NCI-H1105 treated with DMSO at 0.1 percent for 48 hours (cell line): ENCODE measurements at places on chromosomes 5 and 9.

DNA sequence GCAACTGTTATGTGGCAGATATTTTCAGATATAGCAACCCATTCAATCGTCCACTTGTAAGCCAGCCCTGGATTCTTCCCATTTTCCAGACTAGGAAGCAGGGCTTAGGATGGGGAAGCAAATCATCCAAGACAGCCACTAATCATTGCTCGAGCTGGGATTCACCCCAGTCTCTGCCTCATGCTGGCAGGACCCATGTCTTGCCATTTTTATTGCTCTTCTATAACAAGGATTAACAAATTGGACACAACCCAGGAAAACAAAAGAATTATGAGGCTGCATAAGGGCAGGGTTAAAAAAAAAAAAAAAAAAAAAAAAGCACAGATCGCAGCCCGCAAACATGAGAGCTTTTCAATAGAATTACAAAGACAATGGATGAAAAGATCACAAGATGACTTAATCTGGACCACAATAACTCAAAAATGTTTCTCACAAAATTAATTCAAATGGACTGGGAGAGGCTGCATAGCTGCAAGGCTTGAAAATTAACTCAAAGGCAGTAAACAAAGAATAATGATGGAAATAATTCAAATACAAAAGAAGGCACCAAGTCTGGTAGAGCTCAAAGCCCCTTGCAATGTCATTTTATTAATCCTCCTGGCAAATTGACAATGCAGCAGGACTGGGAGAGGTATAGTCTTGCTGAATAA, 40.7 kb downstream of the ASTN2 start:
- peak; percentile 10 for DNase-seq

- DNase-seq, result no peak
Measured at GRCh38 chr9:10339152-10339551, 273.6 kb downstream of the PTPRD start.

DNA sequence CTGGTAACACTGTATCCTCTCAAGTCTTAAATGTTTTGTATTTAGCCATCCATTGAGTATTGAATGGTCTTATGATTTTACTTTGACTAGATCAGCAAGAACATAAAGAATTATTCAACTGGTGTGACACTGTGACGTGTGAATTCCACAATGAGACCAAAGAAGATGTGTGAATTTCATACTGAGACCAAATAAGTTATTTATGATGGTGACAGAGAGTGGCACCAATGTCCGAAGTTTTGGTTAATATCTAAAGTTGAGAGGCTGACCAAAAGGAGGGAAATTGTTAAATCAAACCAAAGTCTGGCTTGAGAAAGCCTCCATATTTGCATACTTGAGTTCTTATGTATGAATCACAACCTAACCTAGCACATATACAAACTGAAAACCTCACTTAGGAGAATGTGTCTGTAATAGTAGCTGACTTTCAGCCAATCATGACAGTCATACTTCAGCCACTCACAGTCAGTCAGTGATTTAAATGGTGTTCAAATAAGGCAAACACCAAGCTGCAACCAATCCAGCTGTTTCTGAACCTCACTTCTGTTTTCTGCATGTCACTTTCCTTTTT, 31.5 kb upstream of the FAM170A start:
- no peak for DNase-seq

DNA sequence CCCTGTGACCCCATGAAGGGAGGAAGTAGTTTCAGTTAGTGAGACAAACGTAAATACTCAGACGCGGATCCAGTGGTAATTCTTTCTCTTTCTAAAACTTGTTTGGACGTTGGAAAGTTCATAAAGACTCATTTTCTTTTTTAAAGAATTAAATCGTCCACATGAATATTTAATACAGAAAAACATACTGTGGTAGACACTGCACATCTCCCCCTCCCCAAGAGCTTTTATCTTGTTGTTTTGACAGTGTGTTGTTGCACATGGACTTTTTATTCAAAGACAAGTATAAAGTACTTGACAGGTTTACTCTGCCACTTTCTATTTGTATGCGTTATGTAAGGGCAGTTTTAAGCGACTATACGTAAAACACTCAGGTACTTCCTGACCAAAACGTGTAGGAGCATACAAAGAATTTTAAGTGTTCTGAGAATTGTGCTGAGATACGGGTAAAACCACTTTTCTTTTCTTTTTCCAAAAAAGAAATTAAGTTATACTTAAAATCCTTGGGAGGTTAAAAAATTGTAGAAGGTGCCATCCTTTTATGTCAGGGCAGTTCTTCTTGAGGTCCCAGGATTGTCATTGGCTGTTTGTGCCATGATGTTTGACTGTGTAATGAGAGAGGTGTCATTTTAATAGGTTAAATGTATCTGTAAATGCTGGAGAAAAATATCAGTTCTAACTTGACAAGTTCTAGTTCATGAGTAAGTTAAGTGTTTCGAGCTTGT, 1.3 kb downstream of the NIPBL start:
- peak; percentile 22 for DNase-seq

DNA sequence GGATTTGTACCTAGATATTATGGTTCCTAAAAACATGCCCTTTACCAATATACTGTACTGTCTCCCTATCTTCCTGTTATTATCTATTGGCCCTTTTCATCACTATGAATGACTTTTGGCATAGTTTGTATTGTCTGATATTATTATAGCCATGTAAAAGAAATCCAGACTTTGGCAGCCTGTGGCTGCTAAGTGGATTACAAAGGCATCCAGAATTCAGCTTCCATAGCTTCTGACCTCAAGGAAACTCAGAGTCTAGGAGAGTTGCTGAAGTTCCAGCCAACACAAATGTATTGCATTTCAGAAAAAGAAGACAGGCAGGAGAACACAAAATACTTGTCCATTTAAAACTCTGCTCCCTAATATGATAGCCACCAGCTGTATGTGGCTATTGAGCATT, 319.2 kb upstream of the MPDZ start:
- DNase-seq, result no peak
